ENCODE measurements at places on chromosomes 4 and X. TPM values are rescaled to one million over a fixed set of nuclear protein-coding genes. Genes with fewer than 3 reads are reported as not detected.

Gene NPY2R
- total RNA-seq, result not detected

Gene GSX2
- not detected for total RNA-seq

Gene GNRHR
- not detected for total RNA-seq

Gene ADH1A
- total RNA-seq, result not detected

Gene FBXO8
- 31.7 TPM for total RNA-seq

Gene ACE2
- not detected for total RNA-seq

Gene TBC1D9
- 50.2 TPM for total RNA-seq

Gene PAGE5
- total RNA-seq, result not detected

Gene MAGEB18
- total RNA-seq, result not detected

Gene MAGEC2
- total RNA-seq, result not detected

Gene PPP1R3F
- 7.1 TPM for total RNA-seq

Gene PDGFRA
- total RNA-seq, result 82.1 TPM

Gene WDR1
- 727 TPM for total RNA-seq

Gene BTC
- under 0.01 TPM for total RNA-seq

Gene LONRF3
- 0.28 TPM for total RNA-seq

Gene CXCL11
- total RNA-seq, result not detected

Gene ANKRD17
- 78.2 TPM for total RNA-seq

Gene EGFL6
- not detected for total RNA-seq

Gene MAGEC1
- total RNA-seq, result not detected

Gene CASP3
- total RNA-seq, result 47.7 TPM

Gene SLITRK4
- 3.6 TPM for total RNA-seq

Gene SPACA5
- not detected for total RNA-seq

Gene EDNRA
- total RNA-seq, result 3.9 TPM

Gene SLC38A5
- total RNA-seq, result 61.8 TPM

Gene SMIM10
- 1.8 TPM for total RNA-seq

Gene TMEM154
- total RNA-seq, result 9.8 TPM

Gene MGST2
- total RNA-seq, result 10.4 TPM

Gene PRMT9
- 12.5 TPM for total RNA-seq

Gene WNK3
- total RNA-seq, result 2.4 TPM

Gene GABRQ
- total RNA-seq, result 2.3 TPM

Gene SLC2A9
- 2.7 TPM for total RNA-seq

Gene POU3F4
- not detected for total RNA-seq

Gene STAG2
- 75.6 TPM for total RNA-seq

Gene CFAP47
- not detected for total RNA-seq

Gene PDCL2
- not detected for total RNA-seq

Gene NAP1L2
- total RNA-seq, result 0.59 TPM

Gene STIM2
- total RNA-seq, result 8.3 TPM

Gene TMEM255A
- total RNA-seq, result under 0.01 TPM

Gene CTAG2
- total RNA-seq, result 0.65 TPM

Gene RHOXF2
- total RNA-seq, result not detected

Gene PTTG2
- not detected for total RNA-seq

Gene WFS1
- total RNA-seq, result 36.2 TPM

Gene SYTL5
- total RNA-seq, result 0.89 TPM

Gene HERC5
- total RNA-seq, result 0.69 TPM

Gene HSFX4
- total RNA-seq, result not detected

Gene SPARCL1
- total RNA-seq, result not detected

Gene DRD5
- not detected for total RNA-seq

Gene MAGEC3
- total RNA-seq, result not detected

Gene VCX3A
- not detected for total RNA-seq
